Activated CD4-positive, alpha-beta memory T cell treated with anti-CD3 and anti-CD28 coated beads, Interleukin-2, amount 10 ng/mL, durations not matched to agents 7 days and 5 days (primary cell): ENCODE measurements at places on chromosomes 16 and 17.

- no peak for DNase-seq
These were observed 5.2 kb downstream of the SMCR8 start for GRCh38 chr17:18320301-18320700.

- no peak for DNase-seq
These were observed 14.6 kb downstream of the CALB2 start for GRCh38 chr16:71373073-71373472.

GRCh38 chr16:873243-873661 is 72.7 kb upstream of the GNG13 start:
- DNase-seq = no peak

- DNase-seq = no peak
These were observed 207.7 kb downstream of the LAT start for GRCh38 chr16:29192329-29193247.

- peak; percentile 46 for DNase-seq
These were observed 3.4 kb downstream of the HOXB3 start for GRCh38 chr17:48586355-48587258.

DNA sequence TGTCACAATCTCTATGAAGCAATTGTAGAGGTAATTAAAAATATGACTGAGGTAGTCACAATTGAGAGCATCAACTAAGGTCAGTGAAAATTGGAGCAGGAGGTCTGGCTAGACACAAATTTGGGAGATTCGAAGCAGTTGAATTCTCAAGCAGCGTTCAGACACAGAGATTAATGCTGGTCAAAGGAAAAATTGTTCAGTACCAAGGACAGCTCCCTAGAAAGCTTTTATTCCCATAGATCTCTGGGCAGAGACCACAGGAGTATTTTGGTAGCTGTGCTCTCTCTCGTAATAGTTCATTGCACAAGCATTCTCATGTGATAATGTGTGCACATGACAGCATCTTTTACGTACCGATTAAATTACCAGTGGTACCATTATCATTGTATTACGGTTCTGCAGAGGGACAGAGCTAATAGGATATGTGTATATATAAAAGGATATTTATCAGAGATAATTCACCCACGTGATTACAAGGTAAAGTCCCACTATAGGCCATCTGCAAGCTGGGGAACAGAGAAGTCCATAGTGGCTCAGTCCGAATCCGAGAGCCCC is 387.5 kb upstream of the HSBP1 start:
- no peak for DNase-seq

GRCh38 chr17:7296189-7296861 is 1.9 kb upstream of the YBX2 start:
- DNase-seq = peak; percentile 71

DNA sequence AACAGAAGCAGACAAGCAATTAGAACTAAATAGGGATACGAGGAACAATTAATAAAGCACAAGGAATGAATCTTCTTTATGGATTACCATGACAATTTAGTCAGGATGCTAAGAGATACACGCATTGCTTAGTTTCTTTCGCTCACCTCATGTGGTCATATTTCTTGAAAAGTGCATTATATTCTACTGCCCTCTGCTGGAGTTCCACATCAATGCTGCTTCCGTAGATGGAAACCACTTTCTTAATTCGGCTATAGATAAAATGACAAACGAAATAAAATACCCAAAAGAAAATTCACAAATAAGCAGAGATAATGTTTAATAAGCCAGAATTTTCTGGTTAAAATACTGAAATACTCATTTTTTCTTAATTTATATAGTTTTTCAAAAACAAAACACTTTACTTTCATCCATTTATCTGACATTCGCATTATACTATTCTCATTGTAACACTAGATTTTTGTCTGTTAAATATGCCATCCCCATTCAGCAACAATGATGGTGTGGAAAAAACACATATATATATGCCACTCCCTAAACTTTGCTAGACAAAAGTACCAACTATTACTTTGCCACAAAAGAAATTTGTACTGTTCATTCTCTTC is 22.0 kb upstream of the PHLPP2 start:
- no peak for DNase-seq

DNA sequence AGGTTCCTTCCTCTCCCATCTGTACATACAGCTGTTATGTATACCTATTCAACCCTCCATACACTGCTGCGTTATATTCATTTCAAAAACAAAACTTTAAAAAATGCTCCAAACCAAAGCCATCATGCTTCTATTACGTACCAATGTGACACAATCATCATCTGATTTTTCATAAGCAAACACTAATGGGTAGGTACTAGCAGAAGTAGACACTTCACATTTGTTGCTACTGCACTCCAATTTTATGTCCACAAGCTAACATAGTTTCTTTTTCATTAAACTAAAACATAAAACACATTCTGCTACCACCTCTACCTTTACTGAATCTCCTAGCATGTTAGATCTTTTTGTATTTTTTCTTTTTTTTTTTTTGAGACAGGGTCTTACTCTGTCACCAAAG is 57.5 kb downstream of the PARN start:
- DNase-seq = no peak

- no peak for DNase-seq
These were observed 3.7 kb downstream of the NLGN2 start for GRCh38 chr17:7411427-7411750.

- no peak for DNase-seq
These were observed 56.7 kb downstream of the METRNL start for GRCh38 chr17:83136156-83136555.

DNA sequence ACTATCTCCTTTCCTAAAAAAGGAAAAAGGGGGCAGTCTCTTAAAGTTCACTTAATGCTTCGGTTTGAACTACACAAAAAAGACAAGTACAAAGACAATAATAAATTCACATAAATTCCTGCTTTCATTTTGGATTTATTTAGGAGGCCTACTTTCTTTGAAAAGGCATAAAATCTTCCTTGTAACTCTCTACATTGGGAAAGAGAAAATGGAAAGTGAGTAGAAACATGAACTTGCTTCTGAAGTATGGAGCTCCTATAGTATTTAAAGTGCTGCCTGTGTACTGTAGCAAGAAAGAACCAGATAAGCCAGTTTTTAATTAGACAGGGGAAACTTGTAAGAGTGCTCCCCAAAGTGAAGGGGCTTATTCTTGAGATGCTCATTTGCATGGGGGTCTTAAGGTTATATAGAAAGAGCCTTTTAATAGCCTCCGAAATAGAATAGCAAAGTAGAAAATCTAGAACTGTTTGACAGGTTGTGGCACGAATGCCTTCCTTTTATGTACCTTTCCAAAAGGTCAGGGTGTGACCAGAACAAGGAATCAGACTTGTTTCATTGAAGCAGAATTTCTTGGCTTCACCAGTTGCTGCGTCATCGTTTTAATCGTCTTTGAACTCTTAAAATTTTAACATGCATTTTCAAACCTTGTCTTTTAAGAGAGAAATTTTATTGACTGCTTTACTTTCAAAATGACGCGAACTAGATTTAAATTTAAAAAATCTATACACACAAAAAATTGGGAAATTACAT is 12.9 kb downstream of the GAN start:
- no peak for DNase-seq

DNA sequence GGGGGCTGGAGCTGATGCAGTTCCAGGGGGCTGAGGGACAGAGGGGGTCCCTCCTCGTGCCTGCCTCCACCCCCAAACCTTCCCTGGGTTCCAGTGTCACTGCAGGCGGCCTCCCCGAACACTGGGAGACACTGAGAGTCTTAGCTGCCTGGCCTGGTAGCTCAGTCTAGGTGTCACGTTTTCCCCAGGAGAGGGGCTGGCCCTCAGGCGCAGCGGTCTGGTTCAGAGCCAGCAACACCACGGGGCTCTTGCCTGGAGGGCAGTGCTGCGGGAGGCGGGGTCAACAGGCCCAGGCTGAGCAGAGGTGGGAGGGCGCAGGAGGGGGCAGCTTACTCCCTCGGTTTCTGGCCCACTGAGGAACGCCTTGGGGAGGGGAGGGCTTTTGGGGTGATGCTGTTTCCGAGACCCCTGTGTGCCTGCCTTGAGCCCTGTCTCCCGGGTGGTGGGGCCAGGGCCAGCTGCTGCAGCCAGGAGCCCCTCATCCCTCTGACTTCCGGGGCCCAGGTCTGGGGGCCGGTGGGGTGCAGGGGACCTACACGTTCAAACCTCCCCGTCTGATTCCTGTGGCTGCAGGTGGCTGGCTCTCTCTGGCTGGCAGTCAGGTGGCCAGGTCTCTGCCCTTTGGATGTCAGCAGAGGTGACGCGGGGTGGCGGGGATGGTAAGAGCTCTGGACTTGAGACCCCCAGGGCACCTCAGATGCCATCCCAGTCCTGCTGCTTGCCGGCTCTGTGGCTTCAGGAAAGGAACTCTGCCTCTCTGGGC is 89.3 kb upstream of the GSE1 start:
- DNase-seq = no peak

DNA sequence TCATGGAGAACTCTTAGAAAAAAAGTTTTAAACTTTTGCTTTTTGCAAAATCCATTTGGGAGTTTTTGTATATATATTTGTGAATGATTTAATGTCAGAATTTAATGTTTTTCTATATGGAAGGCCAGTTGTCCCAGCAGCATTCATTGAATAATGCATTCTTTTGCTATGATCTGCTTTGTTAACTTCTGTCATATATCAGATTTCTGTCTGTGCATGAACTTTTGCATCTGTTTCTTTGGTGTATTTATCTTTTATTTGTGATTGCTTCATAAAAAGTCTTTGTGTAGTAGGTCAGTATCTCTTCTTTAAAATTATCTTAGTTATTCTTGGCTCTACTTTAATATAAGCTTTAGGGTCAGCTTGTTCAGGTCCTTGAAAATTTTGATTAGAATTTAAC is 84.2 kb downstream of the MAP2K4 start:
- DNase-seq = no peak

GRCh38 chr16:2854700-2855309 is 3.2 kb downstream of the PRSS22 start:
- no peak for DNase-seq

- DNase-seq = peak; percentile 70
These were observed 6.9 kb upstream of the ACTG1 start for GRCh38 chr17:81519284-81520020.

GRCh38 chr16:89581861-89582563 is 6.5 kb downstream of the CPNE7 start:
- DNase-seq = no peak

GRCh38 chr17:30832438-30833124 is 815 bp downstream of the ATAD5 start:
- no peak for DNase-seq

DNA sequence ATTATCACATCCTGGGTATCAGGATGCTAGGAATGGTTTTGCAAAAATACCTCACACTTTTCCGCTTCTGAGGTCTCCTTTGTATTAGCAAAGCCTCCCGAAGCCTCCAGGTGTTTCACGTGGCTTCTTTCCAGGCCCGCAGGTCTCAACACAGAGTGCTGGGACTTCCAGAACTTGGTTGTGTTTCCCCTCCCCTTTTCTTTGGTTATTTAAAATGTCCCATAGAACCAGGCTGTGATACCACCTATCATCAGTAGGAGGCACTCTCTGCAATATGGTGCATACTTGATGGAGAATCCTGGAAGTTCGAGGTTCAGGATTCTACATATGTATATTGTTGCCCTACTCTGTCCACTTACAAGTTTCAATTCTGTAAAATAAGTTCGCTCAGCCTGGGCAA is 28.8 kb downstream of the ATP2C2 start:
- no peak for DNase-seq

- DNase-seq = no peak
These were observed 21.0 kb downstream of the PHB1 start for GRCh38 chr17:49393491-49394255.

- DNase-seq = no peak
These were observed 58.0 kb downstream of the XYLT1 start for GRCh38 chr16:17412791-17413190.

- no peak for DNase-seq
These were observed 5.7 kb downstream of the CCDC102A start for GRCh38 chr16:57530522-57531252.

- DNase-seq = no peak
These were observed 11.1 kb downstream of the TRPV3 start for GRCh38 chr17:3546521-3546920.

GRCh38 chr16:80341263-80341662 is 199.5 kb upstream of the DYNLRB2 start:
- DNase-seq = no peak

DNA sequence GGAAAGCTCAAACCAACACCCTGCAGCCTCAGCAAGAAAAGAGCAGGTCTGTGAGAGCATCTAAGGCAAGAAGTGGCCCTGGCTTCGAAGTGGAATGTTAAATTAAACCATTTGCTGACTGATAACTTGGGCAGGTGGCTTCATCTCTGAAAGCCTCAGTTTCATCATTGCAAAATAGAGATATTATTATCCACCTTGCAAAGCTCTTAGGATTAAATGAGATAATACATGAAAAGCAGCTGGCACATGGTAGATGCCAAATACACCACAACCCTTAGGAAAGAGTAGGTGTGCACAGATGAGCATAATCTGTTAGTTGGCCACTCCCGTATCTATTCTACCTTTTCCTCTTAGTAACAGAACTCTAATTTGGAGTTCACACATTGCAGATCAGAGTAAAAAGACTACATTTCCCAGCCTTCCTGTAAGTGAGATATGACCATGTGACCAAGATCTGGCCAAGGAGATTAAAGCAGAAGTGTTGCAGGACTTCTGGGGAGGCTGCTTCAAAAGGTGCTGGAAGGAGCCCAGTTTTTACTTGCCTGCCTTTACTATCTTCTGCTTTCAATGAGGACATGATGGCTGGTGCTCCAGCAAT is 288.7 kb downstream of the SOX9 start:
- no peak for DNase-seq

GRCh38 chr17:40111221-40112128 is 10.3 kb upstream of the MSL1 start:
- DNase-seq = peak; percentile 78

DNA sequence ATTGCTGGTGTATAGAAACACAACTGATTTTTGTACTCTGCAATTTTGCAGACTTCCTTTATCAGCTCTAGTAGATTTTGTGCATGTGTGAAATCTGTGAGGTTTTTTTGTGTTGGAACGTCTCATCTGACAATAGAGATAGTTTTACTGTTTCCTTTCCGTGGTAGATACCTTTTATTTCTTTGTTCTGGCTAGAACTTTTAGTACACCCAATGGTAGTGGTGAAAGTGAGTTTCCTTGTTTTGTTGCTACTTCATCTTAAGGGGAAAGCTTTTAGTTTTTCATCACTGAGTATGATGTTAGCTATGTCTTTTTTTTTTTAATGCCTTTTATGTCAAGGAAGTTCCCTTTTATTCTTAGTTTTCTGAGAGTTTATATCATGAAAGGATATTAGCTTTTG is 118.1 kb downstream of the OR1D5 start:
- DNase-seq = no peak

DNA sequence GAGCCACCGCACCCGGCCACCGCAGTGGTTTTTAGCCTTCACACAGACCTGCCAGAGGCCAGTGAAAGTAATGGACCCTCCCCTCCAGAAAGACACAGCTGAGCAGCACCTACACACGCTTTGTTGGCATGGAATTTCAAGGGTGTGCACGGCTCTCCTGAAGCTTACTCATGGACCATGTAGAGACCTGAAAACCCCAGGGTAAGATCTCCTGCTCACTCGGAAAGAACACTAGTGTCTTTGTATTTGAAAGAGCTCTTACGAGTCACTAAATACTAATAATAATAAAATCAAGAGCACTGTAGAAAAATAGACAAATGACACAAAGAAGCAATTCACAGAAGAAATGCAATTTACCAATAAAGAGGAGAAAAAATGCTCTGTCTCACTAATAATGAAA is 20.0 kb downstream of the SLC43A2 start:
- no peak for DNase-seq
